ENCODE measurements at places on chromosomes 2 and 18.

- no peak for DNase-seq
These were observed 29.9 kb downstream of the GLS start for GRCh38 chr2:190910341-190911136.

GRCh38 chr2:164735309-164735919 lies 106.2 kb downstream of the COBLL1 start:
- no peak for DNase-seq

GRCh38 chr18:50559752-50560680 lies at the start of gene MAPK4:
Gene MAPK4, plus strand, starts transcription at chr18:50560087. Its CDS starts 103,872 bp downstream, at chr18:50663959.
- DNase-seq, result no peak

DNA sequence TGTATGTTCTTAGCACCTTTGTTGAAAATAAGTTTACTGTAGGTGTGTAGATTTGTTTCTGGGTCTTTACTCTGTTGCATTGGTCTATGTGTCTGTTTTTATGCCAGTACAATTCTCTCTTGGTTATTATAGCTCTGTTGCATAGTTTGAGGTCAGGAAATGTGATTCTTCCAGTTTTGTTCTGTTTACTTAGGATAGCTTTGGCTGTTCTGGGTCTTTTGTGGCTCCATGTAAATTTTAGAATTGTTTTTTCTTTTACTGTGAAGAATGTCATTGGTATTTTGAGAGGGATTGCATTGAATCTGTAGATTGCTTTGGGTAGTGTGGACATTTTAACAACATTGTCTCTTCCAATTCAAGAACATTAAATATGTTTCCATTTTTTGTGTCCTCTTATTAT lies 69.1 kb downstream of the ANKRD62 start:
- DNase-seq, result no peak

Data from stimulated activated CD4-positive, alpha-beta T cell treated with anti-CD3 and anti-CD28 coated beads, Interleukin-12 subunit alpha, Interleukin-12 subunit beta, amount 100 ng/mL, for 48 hours (primary cell).